ENCODE measurements at places on chromosomes 3 and 15.

DNA sequence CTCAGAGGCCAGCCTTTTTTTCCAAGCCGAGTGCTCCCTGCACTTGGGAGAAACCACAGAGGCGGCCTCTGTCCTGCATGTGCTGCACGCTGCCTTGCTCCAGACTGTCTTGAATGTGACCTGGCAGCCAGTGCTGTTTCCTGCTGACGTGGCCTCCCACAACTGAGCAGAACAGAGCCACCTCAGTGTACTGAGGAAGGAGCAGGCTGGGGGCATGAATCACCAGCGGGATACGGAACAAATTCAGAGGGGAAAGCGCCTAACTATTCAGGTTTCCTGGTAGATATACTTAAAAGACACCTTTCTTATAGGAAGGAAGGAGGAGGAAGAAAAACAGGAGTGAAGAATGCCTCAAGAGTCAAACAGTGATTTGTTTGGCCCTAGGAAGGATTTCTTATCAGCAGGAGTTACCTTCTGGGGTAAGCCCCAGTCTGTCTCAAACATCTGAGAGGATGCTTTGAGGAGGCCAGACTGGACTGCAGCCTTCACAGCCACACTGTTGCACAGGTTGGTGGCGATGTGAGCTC lies 114.0 kb downstream of the FNDC3B start:
- H3K4me3 ChIP-seq: peak overlapping the region; percentile 48
- peak overlapping the region; percentile 65 for H3K27ac ChIP-seq
- peak; percentile 60 for DNase-seq
- no peaks in the 10 kb centered on the region for H3K27me3 ChIP-seq
- H3K36me3 ChIP-seq: no peaks in the 10 kb centered on the region

GRCh38 chr3:62161371-62161770 lies 212.0 kb downstream of the FEZF2 start:
- H3K36me3 ChIP-seq: no peaks in the 10 kb centered on the region
- H3K4me3 ChIP-seq: no peak overlapping the region
- no peaks in the 10 kb centered on the region for H3K4me1 ChIP-seq
- peaks cover 2% of the 10 kb centered on the region for H3K27me3 ChIP-seq

GRCh38 chr3:171839270-171839669 lies 3.9 kb upstream of the TMEM212 start:
- H3K27ac ChIP-seq: no peak overlapping the region
- peaks cover 2% of the 10 kb centered on the region for H3K4me1 ChIP-seq
- no peak for DNase-seq
- H3K27me3 ChIP-seq: peaks cover 37% of the 10 kb centered on the region

DNA sequence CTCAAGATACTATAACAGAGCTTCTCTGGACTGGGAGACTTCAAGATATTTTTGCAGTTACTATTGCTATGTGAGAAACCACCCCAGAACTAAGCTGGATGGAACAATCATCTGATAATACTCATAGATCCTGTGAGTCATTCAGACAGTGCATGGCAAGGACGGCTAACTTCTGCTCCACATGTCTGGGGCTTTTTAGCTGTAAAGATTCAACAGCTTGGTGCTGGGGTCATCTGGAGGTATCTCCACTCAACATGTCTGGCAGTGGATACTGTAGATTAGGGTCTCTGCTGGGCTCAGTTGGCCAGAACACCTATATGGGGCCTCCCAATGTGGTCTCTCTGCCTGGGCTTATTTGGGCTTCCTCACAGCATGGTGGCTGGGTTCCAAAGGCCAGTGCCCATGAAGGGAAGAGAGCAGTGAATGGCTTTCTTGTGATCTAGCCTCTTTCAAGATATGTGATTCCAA lies 117.3 kb upstream of the SLC7A14 start:
- no peaks in the 10 kb centered on the region for H3K4me1 ChIP-seq
- H3K4me3 ChIP-seq: no peak overlapping the region
- no peak overlapping the region for H3K27ac ChIP-seq
- no peak for DNase-seq

- peak overlapping the region; percentile 66 for H3K4me3 ChIP-seq
- no peak for DNase-seq
- H3K36me3 ChIP-seq: no peaks in the 10 kb centered on the region
- no peak overlapping the region for H3K27ac ChIP-seq
- H3K4me1 ChIP-seq: peaks cover 7% of the 10 kb centered on the region
Observed at GRCh38 chr3:23202203-23202920, 765 bp upstream of the UBE2E2 start.

DNA sequence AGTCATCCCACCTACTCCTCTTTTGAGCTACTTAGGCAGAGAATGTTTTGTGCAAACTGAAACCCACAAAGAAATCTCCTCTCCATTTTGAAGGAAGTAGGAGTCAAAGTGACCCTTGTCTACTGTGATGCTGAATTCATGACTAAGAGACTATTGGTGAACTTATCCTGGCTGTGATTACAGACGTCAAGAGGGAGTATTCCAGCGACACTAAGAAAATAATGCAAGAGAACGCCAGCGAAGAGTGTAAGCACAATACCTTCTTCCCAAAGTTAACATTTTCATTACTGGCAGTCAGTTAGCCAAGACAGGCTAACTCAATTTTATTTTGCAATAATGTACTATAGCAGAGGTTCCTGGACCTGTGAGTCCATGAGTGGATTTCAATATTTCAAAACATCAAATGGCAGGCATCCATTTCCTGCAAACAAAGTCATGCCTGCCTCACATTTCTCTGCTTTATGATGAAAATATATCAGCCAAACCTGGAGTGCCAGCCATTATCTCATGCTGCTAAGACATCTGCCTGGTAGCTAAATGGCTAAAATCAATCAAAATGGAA lies 59.0 kb downstream of the CTNNB1 start:
- no peaks in the 10 kb centered on the region for H3K4me1 ChIP-seq
- H3K27ac ChIP-seq: no peak overlapping the region
- no peak for DNase-seq

DNA sequence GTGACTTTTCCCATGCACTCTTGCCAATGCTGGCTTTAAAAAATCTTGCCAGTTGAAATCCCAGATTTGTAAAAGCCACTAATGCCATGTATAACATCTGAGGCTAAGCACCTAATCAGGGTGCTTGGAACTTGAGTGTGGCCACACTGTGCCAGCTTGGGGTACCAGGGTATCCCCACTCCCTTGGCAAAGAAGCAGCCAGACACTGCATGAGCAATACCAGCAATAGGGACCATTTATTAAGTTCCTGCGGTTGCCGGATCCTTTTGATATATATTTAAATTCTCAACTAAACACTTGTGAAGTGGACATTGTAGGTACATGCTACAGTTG lies 2.2 kb upstream of the RHCG start:
- H3K4me3 ChIP-seq: no peak overlapping the region
- no peak overlapping the region for H3K27ac ChIP-seq
- no peaks in the 10 kb centered on the region for H3K36me3 ChIP-seq
- peaks cover 3% of the 10 kb centered on the region for H3K4me1 ChIP-seq
- peaks cover 34% of the 10 kb centered on the region for H3K27me3 ChIP-seq

DNA sequence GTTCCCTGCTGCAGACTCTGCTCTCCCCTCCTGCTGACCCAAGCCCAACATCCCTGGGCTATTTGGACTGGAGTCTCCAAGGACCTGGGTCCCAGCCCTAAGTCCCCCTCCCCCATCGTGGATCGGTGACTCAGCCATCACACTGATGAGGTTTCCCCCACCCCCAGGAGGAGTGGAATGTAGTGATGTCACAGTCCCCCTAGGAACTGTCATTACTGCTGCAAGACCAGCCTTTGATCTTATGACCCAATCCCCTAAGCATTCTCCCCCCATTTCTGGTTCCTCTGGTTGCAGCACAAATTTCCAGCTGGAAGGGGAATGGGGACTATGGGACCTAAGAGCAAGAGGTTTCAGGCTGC lies 63.4 kb upstream of the CSPG4 start:
- DNase-seq: no peak
- peaks cover 11% of the 10 kb centered on the region for H3K4me1 ChIP-seq
- H3K4me3 ChIP-seq: no peak overlapping the region
- no peak overlapping the region for H3K27ac ChIP-seq

GRCh38 chr3:51280176-51280575 lies 104.9 kb upstream of the MANF start:
- no peak for DNase-seq
- no peaks in the 10 kb centered on the region for H3K36me3 ChIP-seq
- H3K4me3 ChIP-seq: no peak overlapping the region

- peaks cover 29% of the 10 kb centered on the region for H3K4me1 ChIP-seq
- H3K27ac ChIP-seq: no peak overlapping the region
- peaks cover 50% of the 10 kb centered on the region for H3K36me3 ChIP-seq
- H3K27me3 ChIP-seq: no peaks in the 10 kb centered on the region
- no peak for DNase-seq
Observed at GRCh38 chr15:56174649-56175048, 69.0 kb downstream of the RFX7 start.

DNA sequence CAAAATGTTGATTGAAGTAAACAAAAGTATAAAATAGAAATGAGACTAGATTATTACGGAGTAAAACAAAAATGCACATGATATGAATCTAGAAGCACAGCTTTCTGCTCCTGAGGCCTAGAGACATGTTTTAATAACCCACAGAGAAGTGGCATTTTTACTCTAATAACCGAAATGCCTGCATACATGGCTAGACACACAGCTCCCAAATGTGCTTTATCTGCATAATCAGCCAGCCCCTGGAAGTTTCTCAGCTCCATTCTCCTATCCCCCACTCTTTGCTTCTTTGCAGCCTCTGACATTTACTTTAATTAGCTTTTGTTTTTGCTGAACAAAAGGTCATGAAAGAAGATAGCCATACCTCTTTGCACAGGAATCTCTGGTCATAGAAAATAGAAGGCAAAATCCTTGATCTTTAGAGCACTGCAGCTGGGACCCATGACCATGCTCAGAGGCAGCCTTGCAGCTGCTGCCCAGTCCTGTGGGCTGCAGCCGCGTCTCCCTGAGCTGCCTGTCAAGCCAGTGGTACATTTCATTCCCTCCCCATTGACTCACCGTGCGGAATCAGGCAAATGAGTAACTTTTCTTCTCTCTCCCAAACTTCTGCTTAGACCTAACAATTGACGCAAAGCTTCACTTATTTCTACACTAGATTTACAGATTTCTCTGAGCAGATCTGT lies at the start of gene VEPH1:
Gene VEPH1 (minus strand): TSS at position 501 of the 680 bp plus-strand sequence. CDS start 8,067 bp downstream, outside the sequence.
- no peak for DNase-seq
- H3K27me3 ChIP-seq: peaks cover 26% of the 10 kb centered on the region
- peaks cover 2% of the 10 kb centered on the region for H3K4me1 ChIP-seq

DNA sequence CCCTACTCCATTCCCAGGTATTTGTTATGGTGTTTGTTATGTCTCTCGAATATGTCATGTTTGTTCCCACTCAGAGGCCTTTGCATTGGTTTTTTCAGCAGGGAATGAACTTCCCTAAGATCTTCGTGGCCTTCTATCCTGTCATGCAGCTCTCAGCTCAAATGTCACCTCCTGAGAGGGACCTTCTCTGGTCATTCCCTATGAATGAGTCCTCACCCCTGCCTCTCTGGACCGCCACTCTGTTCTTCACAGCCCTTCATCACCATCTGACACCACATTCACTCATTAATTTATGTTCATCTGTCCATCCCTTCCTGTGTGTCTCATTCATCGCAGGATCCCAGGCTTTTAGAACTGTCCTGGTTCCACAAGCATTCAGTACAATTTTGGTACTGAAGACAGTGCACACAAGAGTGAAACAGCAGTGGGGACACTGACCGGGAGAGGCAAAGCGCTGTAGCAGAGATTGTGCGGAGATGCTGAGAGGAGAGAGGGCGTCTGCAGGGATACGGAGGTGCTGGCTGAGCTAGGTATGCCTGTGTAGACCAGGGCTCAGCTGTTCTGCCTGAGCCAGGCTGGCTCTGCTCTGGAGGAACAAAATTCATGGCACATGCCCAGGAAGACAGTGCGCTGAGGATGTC lies 132.3 kb downstream of the CHCHD6 start:
- H3K27me3 ChIP-seq: no peaks in the 10 kb centered on the region
- no peaks in the 10 kb centered on the region for H3K36me3 ChIP-seq
- H3K4me3 ChIP-seq: no peak overlapping the region
- H3K4me1 ChIP-seq: no peaks in the 10 kb centered on the region
- DNase-seq: no peak

GRCh38 chr15:45249125-45249780 lies 2.8 kb upstream of the SLC28A2 start:
- no peak overlapping the region for H3K27ac ChIP-seq
- H3K27me3 ChIP-seq: no peaks in the 10 kb centered on the region
- no peak overlapping the region for H3K4me3 ChIP-seq
- no peak for DNase-seq
- no peaks in the 10 kb centered on the region for H3K4me1 ChIP-seq

DNA sequence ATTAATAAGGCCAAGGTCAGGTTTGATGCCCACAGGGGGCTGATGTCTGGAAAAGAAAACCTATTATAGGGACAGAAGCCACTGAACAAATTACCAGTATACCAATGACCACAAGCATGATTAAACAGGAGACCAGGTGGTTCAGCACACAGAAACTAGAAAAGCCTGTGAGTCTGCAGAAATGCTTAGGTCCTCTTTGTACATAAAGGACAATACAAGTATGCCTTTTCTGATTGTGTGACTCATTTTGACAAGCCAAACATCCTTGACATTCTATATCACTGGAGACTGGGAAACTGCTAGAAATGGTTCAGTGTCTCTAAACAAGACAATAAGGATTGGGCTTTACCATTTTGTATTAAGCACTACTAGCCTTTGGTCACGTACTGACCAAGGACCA lies 113.2 kb upstream of the MYO5C start:
- DNase-seq: no peak
- peaks cover 13% of the 10 kb centered on the region for H3K36me3 ChIP-seq
- H3K27ac ChIP-seq: no peak overlapping the region

Data from T-helper 2 cell treated with Interferon-gamma antibody and Interleukin-4, amounts not matched to agents 5 μg/mL and 100 μg/mL, for 36 hours (primary cell).